ENCODE measurements at places on chromosomes 5 and 9. TPM values are rescaled to one million over a fixed set of nuclear protein-coding genes. Genes with fewer than 3 reads are reported as not detected.

DMGDH gene
- 0.23 TPM for polyA plus RNA-seq

MEF2C gene
- polyA plus RNA-seq, result 1.5 TPM

GFI1B gene
- 0.14 TPM for polyA plus RNA-seq

SPINK13 gene
- not detected for polyA plus RNA-seq

BAAT gene
- polyA plus RNA-seq, result 1.4 TPM

ISL1 gene
- polyA plus RNA-seq, result 3.5 TPM

PKD2L2 gene
- polyA plus RNA-seq, result 0.05 TPM

PDGFRB gene
- 11.5 TPM for polyA plus RNA-seq

ARL14EPL gene
- polyA plus RNA-seq, result not detected

SMIM23 gene
- not detected for polyA plus RNA-seq

CACNA1B gene
- polyA plus RNA-seq, result 1.3 TPM

PCSK1 gene
- 3.8 TPM for polyA plus RNA-seq

GABRA6 gene
- polyA plus RNA-seq, result not detected

Measured in pancreas (tissue), 10 donors.